NCI-H774 (cell line): ENCODE measurements at places on chromosomes 3 and 15.
A peak's percentile ranks its signal among the peaks of the same experiment; 100 is the strongest.

- DNase-seq: no peak
Measured at GRCh38 chr15:70555713-70556112, 207.6 kb downstream of the UACA start.

GRCh38 chr15:55998478-55998877, 5.1 kb upstream of the NEDD4 start:
- no peak for DNase-seq

DNA sequence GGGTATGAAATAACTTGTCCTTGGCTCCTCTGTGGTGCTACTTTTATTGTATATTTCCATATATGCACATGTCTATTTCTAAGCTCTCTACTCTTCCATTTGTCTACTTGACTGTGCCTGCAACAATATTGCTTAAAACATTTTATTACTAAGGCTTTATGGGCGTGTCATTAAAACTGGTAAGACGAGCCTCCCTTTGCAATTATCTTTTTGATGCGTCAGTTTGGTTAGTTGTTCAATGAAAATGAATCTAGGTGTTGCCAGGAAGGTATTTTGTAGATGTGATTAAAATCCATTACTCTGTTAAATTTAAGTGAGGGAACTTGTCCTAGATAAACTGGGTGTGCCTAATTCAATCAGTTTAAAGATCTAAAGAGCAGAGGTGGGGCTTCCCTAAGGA, 12.9 kb upstream of the TRA2B start:
- no peak for DNase-seq

GRCh38 chr3:69934398-69934797, 65.1 kb upstream of the SAMMSON start:
- no peak for DNase-seq

DNA sequence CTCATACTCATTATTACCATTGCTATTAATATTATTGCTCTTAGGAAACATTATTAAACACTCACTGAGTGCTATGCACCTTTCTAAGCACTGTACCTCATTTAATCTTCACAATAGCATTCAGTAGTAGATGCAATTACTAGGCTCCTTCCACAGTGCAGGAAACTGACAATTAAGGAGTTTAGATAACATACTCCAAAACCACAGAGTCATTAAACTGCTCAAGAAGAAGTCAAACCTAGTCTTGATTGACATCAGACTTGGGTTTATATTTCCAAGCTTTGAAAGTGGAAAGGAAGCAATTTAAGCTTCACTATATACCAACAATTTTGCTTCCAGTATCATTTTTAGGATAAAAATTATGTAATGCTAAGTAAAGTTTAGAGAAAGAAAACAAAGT, 490.1 kb upstream of the ARRDC4 start:
- no peak for DNase-seq

DNA sequence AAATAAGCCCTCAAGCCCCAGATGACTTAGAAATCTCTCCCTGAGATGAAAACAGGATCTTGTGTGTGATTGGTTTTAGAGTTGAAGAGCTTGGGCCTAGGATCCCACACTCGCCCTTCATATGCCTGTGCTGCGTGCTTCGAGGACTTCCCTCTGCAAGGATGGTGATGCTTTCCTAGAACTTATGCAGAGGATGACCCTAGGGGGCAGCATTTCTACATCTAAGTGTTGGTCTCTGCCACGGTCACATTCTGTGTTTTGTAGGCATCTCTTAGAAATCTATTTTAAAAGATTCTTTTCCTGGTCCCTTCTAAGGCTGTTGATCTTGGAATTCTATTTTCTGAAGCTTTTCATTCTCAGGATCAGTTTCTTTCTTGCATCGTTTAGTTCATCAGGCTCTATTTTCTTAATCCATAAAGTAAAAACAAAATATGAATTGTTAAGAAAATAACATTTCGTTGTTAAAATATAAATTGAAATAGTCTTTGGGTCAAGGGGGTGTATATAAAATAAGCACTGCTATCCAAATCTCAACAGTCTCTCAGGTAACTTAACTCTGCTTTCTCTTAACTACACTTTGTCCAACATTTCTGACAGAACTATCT, 45.7 kb downstream of the WDR76 start:
- peak; percentile 27 for DNase-seq

GRCh38 chr3:98985431-98985830, 83.9 kb upstream of the DCBLD2 start:
- no peak for DNase-seq

DNA sequence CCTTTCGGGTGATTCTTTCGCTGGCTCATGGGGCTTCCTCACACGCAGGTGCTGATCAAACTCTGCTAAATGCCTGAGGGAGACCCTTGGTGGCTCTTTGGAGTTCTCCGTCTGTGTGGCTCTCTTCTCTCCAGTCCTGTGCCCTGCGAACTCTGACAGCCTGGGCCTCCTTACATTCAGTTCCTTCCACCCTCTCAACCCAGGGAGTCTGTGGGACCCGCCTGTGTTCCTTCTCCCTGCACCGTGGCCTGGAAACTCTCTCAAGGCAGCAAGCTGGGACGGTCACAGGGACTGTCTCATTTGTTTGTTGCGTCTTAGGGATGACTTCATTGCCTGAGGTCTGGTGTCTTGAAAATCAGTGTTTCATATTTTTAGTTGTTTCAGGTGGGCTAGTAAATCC, 37.0 kb upstream of the CORO2B start:
- no peak for DNase-seq

DNA sequence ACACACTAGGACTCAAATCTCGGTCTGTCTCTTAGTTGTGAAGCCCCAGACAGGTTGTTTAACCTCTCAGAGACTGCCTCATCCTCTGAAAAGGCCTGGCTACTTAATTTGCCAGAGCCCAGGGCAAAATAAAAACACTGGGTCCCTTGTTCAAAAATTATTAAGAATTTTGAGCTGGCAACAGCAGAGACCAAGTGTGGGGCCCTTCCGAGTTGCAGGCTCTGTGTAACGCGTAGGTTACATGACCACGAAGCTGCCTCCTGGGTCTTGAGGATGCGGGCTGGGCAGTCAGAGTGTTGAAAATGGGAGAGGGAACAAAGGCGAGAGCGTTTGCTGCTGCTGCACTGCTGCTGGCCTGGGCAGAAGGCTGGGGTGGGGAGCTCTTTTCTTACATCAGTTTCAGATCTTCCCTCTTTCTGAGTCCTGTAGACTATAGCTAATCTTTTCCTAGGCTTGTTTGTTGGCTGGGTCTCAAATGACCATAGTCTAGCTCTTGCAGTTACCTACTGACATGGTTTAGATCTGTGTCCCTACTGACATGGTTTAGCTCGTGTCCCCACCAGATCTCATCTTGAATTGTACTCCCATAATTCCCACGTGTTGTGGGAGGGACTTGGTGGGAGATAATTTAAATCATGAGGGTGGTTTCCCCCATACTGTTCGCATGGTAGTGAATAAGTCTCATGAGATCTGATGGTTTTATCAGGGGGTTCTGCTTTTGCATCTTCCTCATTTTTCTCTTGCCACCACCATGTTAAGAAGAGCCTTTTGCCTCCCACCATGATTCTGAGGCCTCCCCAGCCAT, 49.9 kb downstream of the CLEC3B start:
- DNase-seq: no peak

DNA sequence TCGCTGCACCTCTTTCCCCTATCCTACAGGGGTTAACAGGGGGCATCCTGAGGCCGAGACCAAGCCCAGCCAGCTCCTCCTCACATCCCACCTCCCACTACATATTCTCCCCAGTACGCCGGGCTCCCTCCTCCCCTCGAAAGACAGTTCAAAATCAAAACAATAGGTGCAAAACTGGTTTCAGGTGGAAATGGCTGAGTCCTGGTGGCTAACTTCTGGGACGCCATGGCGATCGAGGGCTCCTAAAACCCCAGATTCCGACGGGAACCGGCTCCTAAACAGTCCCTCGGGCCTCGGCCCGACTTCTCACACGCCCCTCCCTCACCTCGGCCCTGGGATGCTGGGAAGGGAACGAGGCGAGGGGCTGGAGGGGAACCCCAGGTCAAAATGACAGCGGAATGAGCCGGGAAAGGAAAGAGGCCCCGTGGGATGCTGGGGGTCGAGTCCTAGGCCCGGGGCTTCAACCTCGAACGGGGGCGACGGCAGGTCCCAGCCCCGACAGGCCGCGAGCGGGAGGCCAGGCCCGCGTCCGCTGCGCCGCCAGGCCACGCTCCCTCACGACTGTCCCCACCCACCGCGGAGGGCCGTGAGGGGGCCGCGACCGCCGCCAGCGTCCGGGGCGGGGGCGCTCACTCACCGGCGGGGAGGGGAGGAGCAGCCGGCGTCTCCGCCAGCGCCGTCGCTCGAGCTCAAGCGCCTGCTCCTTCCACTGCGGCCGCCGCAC, 492 bp downstream of the TMCC1 start:
- DNase-seq: peak; percentile 76

GRCh38 chr15:100937171-100937570, 18.0 kb downstream of the LRRK1 start:
- no peak for DNase-seq

GRCh38 chr3:42209917-42210316, 56.1 kb downstream of the CCK start:
- no peak for DNase-seq

DNA sequence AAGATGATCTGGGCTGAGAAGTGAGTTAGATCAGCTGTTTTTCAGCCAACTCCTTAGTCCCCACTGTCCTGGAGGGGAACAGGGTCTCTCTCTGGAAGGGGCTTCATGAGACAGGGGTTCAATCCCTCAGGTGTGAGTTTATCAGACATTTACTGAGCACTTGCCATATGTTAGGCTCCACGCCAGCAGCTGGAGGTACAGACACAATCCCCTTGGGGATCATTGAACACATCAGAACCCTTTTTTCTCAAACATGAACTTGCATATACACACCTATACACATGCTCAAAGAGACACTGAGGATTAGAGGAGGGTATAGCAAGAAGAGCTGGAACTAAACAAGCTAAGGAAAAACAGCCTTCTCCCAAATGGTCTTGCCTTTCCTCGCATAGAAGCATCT, 5.5 kb upstream of the BMF start:
- no peak for DNase-seq

DNA sequence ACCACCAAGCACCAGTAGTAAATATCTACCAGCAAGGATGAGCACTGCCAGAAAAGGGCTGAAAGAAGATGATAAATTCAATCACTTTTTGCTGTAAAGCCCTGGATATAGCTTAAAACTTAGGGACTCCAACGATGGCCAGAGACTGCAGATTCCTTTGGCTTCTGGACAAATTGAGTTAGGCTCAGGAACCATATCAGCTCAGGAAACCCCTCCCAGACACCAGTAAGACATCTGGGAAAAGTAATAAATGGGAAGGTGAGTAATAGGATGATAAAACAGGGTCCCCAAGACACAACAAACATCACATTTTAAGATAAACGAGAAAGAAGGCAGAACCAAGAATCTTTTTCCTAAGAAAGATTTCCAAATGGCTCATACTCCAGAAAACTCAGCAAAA, 65.0 kb downstream of the ANP32A start:
- no peak for DNase-seq

- DNase-seq: peak; percentile 20
Measured at GRCh38 chr3:97278506-97278905, 464.1 kb downstream of the EPHA6 start.
